ENCODE measurements at places on chromosomes 11 and 22.

DNA sequence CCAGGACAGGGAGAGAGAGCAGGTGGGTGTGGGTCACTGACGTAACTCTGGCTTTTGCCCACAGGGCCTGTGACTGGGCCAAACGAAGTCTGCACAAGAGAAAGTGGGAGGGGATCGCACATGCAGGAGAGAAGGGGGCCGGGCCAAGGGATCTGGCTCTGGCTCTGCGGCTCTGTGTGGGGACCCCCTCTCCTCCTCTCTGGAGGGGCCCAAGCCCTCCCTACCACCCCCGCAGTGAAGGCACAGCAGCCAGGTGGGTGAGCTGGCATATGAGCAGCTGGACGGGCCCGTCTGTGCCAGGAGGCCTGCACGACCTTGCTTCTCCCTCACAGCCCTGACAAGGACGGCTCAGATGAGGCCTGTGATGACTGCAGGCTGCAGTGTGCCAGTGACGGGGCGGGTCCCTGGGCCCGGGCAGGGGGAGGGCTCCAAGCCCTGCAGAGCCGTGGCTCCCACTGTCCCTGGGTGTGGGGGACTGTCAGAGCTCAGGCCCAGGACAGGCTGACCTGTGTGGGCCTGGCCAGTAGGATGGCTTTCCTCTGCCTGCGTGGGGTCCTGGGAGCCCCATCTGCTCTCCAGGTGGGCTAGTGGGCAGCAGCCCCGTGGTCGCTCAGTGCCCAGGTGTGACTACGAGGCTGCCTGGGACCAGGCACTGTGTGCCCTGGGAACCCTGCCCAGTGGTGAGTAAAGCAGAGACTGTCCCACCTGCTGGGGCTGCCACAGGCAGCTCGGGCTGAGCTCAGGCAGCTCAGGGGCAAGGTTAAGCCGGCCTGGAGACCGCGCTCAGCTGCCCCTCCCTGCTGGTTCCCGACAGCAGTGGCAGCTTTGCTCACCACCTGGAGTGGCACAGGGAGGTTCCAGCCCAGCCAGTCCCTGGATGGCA lies 22.2 kb downstream of the MRGPRG start:
- peak; percentile 2 for DNase-seq

GRCh38 chr11:61952882-61953281 lies 2.7 kb downstream of the BEST1 start:
- no peak for DNase-seq

DNA sequence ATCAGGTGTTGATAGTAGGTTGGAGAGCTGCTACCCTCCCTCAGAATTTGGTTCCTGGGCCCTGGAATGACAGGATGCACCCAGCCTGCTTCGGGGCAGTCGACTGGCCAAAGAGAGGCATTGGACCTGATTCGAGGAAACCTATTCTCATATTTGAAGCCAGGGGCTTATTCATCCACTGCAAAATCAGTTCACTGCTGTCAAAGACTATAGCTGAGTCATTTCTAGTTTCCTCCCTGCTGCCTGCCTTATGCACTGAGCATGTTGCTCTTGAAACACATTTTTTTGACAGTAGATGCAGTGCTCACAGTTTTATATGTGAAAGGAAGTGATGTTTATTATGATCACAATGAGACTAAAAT lies 565.4 kb downstream of the ETS1 start:
- DNase-seq, result no peak

- DNase-seq, result no peak
Measured at GRCh38 chr11:292211-293121, 3.5 kb downstream of the PGGHG start.

DNA sequence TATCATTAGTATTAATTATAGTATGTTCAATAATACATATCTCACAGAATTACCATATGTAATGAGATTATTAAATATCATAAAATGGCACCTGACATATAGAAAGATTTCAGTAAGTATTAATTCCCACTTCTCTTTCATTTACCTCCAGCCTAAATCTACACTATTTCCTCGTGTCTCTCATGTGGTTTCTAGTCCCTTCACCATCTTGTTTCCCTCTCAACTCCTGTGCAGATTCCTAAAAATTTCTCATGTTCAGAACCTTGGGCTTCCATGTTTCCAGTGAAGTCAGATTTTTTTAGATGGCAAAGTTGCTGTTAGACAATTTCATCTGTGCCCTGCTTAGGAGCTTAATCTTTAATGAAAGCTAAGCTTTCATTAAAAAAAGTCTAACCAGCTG lies 14.1 kb upstream of the HBE1 start:
- no peak for DNase-seq

GRCh38 chr22:30301995-30302809 lies 12.9 kb upstream of the CASTOR1 start:
- DNase-seq, result peak; percentile 74

- no peak for DNase-seq
Measured at GRCh38 chr22:19103880-19104821, 18.1 kb downstream of the DGCR2 start.

GRCh38 chr11:44870181-44870580 lies 80.5 kb downstream of the TP53I11 start:
- no peak for DNase-seq

DNA sequence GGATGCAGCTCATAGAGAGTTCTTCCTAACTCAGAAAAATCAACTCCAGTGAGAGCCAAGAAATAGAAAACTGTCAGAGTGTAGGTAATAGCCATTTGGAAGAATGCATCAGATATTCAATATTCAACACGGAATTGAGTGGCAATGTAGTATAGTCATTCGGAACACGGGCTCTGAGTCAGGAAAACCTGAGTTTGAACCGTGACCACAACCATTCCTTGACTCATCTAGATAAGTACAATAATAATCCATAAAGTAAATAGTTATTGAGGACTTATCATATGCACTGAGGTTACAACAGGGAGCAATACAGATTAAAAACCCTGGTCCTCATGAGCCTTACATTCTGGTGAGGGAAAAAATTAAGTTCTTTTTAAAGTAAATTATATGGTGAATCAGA lies 62.6 kb upstream of the PHF21A start:
- DNase-seq, result no peak

GRCh38 chr11:121119440-121119839 lies 18.4 kb downstream of the TECTA start:
- DNase-seq, result no peak

GRCh38 chr11:100684101-100685065 lies 2.7 kb upstream of the ARHGAP42 start:
- DNase-seq, result no peak

DNA sequence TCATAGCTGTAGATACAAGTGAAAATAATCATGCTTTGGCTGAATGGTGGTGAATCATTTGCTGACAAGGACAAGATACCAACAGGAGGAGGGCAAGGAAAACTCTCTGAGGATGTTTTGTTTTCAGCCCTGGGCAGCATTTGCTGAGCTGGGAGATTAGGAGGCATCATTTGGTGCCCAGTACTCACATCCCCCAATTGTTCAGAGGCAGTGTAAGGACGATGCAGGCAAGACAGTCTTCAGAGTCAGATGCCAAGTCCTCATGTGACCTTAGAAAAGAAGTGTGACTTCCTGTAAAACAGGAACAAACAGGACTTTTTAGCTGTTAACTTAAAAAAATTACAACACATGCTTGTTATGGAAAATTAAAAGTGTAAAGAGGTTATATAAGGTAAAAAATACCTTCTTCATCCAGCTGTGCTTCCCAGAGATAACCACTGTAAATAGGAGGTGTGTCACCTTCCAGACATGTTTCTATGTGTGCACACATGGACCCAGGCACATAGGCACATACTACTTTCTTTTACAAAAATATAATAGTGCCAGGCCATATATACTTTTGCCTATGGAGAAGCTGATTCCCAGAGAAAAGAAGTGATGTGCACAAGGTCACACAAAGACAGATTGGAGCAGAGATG lies 18.0 kb downstream of the CNTF start:
- DNase-seq, result peak; percentile 46

DNA sequence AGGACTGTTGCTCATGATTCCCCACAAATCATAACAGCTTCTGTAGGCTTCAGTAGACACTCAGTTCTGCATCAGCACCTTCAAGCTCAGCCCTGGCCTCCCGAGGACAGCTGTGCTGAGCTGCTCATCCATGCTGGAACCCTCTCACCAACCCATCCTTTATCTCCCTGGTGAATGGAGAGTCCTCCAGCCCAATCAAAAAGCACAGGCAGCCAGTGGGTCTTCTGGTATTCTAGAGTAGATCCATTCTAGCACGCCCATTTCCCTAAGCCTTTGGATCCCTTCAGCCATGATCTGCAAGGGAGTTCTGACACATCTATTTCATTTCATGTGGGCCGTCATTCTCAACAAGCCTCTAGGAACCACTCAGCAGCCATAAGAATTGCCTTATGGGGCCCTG lies 44.6 kb upstream of the SPATA19 start:
- DNase-seq, result no peak

DNA sequence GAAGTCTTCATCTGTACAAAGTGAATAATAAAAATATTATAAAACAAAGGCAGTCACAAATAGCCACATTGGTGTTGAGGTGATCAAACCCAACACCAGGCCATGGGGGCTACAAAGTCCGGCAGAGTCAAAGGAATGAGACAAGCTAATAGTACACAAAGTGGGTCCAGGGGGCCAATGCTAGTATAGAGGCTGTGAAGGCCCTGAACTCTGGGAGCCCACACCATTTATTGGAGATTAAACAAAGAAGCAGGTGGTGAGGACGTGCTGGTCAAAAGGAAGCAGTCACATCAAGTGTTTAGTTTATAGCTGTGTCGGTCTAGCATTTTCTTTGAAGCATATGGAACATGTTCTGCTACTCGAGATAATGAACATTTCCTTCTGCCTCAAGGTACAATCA lies 58.6 kb upstream of the CCT8L2 start:
- DNase-seq, result no peak

- DNase-seq, result no peak
Measured at GRCh38 chr11:16989554-16989953, 24.7 kb downstream of the PLEKHA7 start.

DNA sequence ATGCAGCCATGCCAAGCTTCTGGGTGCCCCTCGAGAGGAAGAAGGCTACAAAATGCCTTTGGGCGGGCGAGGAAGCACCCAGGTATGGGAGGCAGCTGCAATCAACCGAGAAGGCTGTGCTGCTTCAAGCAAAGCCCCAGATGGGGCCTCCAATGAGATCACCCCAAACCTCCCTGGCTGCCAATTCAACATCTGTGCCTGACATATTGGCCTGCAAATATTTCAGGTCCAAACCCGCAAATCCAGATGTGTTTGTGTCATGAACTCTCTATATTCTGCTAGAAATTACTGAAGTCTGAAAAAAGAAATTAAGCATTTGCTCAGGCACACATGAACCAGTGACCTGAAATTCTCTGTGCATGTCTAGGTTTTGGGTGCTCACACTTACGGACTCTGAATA lies 78.8 kb upstream of the RCN1 start:
- no peak for DNase-seq

DNA sequence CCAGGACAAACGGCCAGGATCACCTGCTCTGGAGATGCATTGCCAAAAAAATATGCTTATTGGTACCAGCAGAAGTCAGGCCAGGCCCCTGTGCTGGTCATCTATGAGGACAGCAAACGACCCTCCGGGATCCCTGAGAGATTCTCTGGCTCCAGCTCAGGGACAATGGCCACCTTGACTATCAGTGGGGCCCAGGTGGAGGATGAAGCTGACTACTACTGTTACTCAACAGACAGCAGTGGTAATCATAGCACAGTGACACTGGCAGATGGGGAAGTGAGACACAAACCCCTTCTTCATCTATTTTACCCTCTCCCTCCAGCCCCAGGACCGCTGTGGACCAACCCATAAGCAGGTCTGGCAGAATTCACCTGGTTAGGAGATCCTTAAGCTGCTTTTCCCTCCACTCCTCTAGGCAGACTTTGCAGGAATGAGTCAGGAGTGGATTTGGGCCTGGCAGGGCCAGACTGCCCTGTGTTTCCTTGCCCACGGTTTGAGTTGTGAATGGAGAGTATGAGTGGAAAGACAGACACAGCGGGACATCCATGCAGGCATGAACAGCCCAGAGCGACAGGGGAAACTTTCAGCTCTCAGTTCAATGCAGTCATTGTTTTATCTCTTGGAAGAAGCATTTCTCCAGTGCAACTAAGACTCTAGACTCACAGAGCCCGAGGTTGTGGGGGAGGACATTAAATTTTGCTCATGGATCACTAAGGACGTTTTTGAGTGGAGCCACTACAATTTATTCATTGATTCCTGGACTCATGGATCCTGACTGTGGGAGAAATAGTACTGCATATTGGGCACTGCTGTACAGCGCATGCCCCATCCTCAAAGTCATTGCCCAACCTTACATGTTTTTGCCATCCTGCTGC lies 75.3 kb upstream of the IGLL5 start:
- DNase-seq, result no peak

DNA sequence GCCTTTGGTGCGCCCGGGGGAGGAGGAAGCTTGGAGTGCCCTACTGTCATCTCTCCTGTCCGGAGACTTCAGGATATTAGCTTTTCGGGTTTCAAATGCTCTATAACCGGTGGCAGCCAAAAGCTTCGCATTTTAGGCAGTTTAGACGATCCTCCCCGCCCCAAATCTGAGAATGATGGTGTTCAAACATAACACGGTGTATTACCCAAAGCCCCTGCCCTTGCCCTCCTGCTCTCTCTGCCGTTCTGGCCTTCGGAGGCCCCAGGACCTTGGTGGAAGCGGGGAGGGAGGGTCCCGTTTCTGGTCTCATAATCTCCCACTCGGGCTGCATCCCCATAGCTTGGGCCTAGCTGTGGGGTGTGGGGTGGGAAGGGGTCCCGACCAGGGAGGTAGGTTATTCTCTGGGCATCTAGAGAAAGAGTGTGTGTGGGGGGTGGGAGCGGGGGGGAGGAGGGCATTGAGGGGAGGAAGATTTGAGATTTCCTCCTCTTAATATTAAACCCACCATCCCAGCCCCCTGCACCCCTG lies 2.3 kb downstream of the PKNOX2 start:
- DNase-seq, result no peak

DNA sequence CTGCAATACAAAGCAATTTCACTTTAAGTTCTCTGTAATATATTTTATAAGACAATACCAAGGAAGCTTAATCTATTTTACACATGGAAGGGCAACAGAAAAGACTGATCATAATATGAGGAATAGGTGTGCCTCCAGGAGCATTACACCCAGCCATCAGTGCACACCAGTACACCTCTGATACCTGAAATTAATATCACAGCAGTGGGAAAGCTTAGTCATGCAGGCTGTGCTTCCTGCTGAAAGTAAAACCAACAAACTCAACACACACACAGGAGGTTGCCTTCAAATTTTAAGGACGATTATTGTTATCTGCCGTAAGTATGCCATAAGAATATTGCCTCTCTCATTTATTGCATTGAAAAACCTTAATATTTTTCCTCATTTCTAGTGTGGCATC lies 1119.1 kb upstream of the TENM4 start:
- DNase-seq, result peak; percentile 11

Measured in RPMI8226 (cell line).